ENCODE measurements at places on chromosomes 16 and 17.
A peak's percentile ranks its signal among the peaks of the same experiment; 100 is the strongest.

DNA sequence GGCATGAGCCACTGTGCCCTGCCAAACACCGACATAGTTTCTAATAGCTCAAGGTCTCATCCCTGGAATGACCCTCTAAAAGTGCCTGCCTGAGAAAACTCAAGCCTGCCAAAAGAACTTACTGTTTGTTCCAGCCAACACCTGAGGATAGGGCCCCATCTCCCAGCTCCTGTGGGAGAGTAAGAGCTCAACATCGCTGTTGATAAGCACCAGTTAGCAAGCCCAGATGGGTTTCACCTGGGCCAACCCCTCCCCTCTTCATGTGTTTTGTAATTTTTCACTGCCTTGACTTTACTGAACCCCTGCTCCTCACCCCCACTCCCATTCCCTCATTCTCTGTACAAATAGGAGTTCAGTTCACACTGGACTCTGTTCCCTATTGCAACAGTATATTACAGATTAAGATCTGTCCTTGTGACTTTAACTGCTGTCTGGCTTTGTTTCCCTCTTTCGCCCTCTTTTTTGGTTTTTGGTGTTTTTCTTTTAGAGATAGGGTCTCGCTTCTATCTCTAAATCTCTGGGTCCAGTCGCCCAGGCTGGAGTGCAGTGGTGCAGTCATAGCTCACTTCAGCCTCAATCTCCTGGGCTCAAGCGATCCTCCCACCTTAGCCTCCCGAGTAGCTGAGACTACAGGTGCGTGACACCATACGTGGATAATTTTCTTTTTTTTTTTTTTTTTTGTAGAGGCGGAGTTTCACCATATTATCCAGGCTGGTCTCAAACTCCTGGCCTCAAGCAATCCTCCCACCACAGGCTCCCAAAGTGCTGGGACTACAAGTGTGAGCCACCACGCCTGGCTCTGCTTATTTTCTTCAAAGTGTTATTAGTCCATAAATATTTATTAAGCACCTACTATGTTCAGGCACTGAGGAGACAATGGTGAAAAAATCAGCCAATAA, 12.3 kb downstream of the NUPR1 start:
- DNase-seq, result no peak

- DNase-seq, result no peak
Measured at GRCh38 chr16:54326266-54326662, 39.7 kb upstream of the IRX3 start.

- DNase-seq, result no peak
Measured at GRCh38 chr16:29825145-29826044, 5.1 kb downstream of the MVP start.

GRCh38 chr16:79902351-79902750, 301.8 kb upstream of the MAF start:
- no peak for DNase-seq

GRCh38 chr16:68800257-68800875, 43.0 kb upstream of the TANGO6 start:
- no peak for DNase-seq

DNA sequence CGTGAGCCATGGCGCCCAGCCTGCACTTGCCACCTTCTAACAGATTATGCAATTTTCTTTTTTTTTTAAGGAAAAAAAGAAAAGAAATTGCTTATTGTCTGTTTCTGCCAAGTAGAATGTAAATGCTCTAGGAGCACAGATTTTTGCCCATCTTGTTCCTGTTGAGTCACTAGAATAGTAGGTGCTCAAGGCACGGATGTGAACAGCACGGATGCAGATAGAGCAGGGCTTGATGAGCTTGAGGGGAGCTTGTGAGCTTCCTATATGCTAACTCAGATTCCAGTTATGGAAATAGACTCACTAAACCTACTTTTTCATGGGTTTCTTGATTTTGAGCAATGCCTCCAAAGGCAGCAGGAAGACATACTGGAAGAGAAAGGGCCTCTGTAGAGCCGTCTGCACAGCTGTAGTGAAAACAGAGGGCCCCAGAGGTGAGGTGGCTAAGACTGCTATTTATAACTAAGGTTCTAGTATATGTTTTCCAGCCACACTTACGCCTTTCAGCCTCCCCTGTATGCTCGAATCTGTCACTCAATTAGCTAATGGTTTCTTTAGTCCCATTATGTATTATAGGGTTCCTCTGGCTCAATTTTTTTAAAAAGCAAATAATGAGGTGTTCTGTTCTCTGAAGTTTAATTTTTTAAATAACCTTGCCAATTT, 72.8 kb downstream of the WWP2 start:
- no peak for DNase-seq

DNA sequence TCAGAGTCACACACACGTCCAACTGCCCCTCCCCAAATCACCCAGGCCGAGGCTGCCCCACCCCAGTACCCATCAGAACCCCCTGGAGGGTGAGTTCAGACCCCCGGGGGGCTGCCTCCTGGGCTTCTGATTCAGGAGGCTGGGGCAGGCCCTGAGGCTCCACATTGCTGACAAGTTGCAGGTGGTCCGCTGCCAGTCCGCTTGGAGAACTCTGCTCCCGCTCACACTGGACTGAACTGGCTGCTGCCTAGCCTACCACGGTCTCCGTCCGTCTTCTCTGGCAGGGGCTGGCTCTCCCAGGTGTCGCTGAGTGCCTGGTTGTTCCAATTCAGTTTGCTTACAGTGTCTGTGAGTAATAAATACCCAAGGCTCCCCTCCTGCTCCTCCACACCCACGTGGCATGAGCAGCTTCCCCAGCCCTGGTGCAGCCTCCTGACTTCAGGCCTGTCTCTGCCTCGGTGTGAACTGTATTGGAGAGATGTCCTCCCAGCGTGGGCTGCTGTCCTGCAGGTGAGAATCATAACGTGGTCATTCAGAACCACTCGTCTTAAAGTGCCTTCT, 163.4 kb downstream of the LAT start:
- no peak for DNase-seq

GRCh38 chr16:84069540-84069939, 26.9 kb upstream of the SLC38A8 start:
- DNase-seq, result no peak

GRCh38 chr16:81491541-81492188, 47.1 kb downstream of the CMIP start:
- no peak for DNase-seq

GRCh38 chr16:10405386-10405939, 19.6 kb downstream of the ATF7IP2 start:
- DNase-seq, result no peak

DNA sequence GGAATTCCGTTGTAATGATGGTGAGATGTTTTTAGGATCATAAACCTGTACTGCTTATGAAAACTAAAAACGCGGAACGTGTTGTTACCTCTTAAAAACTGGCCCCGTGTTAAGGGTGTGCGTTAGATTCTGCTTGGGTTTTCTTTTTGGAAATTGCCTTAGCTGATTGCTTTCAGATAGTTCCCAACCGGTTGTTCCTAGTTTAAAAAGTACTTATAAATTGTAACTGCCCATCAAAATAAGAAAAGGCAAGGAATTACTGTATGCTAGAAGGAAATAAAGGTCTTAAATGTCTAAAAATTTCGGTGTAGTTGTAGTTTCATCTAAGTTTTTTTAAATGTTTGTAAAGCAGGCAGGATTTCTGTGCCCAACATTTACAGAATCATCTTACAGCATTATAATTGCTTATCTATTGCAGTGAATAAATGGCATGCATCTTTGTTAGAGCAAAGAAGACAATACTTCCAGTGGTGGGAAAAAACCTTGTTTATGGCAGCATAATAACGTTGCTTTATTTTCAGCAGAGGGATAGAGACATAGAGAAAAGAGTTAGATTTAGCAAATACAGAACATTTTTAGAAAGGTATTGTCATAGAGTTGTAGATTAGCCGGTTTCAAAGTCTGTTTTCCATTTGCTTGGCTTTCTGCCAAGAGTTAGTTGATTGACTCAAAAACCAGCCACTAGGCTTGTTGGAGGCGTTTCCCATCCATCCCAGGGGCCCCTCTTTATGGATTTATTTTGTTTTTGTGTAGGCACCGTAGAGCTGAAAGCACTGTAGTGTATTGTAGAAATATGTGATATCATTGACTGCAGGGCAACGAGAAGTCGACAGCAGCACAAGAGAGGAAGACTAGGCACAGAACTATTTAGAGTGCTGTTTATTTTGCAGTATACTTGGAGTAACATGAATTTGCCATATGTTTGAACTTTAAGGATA, 1.7 kb downstream of the PPM1D start:
- no peak for DNase-seq

DNA sequence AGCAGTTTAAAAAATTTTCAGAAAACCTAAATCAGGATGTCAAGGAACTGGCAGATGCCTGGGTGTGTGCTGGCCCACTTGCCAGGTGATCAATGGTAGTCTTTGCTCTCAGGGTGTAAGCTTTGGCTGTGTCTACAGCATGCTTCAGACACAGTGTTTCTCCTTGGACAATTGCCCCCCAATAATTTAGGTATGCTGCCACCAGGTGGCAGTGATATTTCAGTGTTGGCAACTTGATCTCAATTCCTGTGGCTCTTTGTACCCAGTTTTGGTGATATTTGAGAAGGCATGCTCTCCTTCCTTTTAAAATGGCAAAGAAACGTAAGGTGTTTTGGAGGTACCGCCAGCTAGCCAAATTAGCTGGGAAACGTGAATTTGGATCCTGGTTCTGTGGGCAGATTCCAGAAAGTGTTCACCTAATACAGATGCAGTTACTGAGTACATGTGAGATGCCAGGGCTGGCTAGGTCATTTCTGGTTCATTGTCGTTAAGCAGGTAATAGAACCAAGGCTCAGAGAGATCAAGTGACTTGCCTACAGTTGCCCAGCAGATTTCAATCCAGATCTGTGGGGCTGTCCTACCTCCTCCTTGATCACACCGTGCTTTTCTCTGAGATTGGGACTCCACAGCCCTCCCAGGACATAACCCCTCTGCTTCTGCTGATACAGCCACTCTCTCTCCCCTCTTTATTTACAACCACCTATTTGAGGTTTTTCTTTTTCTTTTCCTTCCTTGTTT, 155.6 kb upstream of the PLCG2 start:
- peak; percentile 38 for DNase-seq

GRCh38 chr17:42782166-42783061, 2.0 kb downstream of the WNK4 start:
- no peak for DNase-seq

DNA sequence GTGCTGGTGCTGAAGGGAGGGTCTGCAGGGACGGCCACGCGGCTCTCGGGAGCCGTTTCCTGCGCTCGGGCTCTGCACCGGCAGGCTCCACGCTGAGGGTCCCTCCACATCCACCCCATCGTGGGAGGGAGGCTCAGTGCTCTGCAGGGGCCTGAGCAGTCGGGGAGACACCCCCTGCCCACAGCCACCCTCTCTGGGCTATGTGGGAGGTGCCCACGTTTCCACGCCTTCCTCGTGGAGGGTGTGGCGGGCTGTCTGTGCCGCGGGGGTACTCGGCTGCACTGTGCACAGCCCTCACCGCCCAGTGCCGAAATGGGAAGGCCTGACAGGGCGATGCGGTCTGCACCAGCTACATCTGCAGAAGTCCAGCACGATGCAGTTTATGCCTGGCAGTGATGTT, 25.5 kb upstream of the ZNF750 start:
- DNase-seq, result no peak

GRCh38 chr17:79007504-79008381, 1.8 kb downstream of the CANT1 start:
- no peak for DNase-seq

- no peak for DNase-seq
Measured at GRCh38 chr17:51398128-51398525, 137.8 kb downstream of the UTP18 start.

- DNase-seq, result no peak
Measured at GRCh38 chr16:70694088-70694867, 8.4 kb upstream of the MTSS2 start.

GRCh38 chr17:14730821-14731220, 429.9 kb downstream of the HS3ST3B1 start:
- DNase-seq, result no peak

- DNase-seq, result no peak
Measured at GRCh38 chr16:59988591-59988990, 1254.5 kb upstream of the GOT2 start.

- DNase-seq, result no peak
Measured at GRCh38 chr17:57466017-57466471, 209.7 kb downstream of the MSI2 start.

- no peak for DNase-seq
Measured at GRCh38 chr17:10051112-10051511, 146.0 kb upstream of the RCVRN start.

DNA sequence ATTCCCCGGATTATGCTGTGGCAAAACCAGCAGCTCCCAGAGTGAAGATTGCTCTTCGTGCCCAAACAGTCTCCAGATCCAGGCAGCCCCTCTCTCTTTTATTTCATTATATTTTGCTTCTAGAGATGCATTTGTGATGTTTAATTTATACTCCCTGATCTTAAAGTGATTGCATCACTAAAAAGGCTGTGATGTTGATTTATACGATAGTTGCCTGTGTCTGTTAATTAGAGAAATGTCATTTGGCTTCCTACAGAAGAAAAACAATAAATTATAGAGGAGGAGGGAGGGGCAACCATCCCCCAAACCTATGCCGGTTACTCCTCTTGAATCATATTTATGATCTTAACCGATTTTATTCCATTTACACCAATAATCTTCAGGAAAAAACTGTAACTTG, 615.3 kb downstream of the TOX3 start:
- DNase-seq, result no peak

DNA sequence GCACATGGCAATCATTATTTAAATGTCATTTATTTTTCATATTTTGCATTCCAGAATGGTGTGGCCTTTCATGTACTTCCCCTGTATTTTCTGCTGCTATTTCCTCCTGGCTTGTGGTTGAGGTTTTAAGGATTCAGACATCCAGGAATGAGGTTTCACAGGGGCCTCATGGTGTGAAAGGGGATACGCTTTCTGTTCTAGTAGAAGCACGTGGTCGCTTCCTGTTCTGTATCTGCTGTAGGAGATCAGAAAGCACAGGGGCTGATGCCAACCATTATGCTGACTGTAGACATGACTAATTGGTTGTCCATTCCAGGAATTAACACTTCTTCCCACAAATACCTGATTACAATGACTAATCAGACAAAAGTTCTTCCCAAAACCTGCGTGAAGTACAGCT, 405.9 kb downstream of the SHISA9 start:
- DNase-seq, result no peak

DNA sequence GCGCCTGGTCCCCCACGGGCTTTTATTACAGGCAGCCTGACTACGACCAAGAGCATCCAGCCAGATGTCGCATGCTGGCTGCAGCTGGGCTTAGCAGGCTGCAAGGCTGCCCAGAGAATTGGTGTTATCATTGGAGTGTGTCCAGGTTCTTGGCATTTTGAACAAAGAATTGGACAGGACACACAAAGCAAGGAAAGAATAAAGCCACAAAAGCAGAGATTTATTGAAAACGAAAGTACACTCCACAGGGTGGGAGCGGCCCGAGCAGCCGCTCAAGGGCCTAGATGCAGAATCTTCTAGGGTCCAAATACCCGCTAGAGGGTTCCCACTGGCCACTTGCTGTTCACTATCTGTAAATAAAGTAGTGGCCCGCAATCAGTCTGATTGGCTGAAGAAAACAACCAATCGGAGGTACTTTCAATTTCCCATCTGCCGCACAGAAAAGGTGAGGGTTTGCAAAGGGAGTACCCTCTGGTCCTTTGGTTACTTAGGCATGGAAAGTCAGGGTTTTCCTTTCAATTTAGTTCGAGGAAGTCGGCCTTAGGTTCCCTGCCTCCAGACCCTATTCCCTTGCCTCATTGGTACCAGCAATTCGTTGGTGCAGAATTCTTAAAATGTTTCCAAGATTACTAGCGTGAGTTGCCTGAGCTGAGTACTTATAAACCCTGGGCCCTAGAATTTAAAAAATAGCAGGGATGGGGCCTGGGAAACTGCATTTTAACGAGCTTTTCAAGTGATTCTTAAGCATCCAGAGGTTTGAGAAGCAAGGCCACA, 38.5 kb upstream of the CNEP1R1 start:
- DNase-seq, result no peak
